ENCODE measurements at places on chromosomes 16 and 17. TPM values are rescaled to one million over a fixed set of nuclear protein-coding genes. Genes with fewer than 3 reads are reported as not detected.

Gene ADORA2B
- 7.2 TPM for total RNA-seq

Gene TMED6
- not detected for total RNA-seq

Gene BICDL2
- total RNA-seq = 15.8 TPM

Gene G6PC1
- total RNA-seq = not detected

Gene PRSS33
- total RNA-seq = 2.9 TPM

Gene TTLL6
- total RNA-seq = not detected

Gene KRT24
- 0.31 TPM for total RNA-seq

Gene ALOX12
- total RNA-seq = 12.2 TPM

Gene LITAF
- 38.9 TPM for total RNA-seq

Gene SRCAP
- total RNA-seq = 35.6 TPM

Gene DECR2
- total RNA-seq = 14.1 TPM

Gene PPP1R27
- total RNA-seq = 11.9 TPM

Gene CLEC19A
- not detected for total RNA-seq

All from tongue (tissue), 3 donors.